ENCODE measurements at places on chromosomes 2 and 18.

DNA sequence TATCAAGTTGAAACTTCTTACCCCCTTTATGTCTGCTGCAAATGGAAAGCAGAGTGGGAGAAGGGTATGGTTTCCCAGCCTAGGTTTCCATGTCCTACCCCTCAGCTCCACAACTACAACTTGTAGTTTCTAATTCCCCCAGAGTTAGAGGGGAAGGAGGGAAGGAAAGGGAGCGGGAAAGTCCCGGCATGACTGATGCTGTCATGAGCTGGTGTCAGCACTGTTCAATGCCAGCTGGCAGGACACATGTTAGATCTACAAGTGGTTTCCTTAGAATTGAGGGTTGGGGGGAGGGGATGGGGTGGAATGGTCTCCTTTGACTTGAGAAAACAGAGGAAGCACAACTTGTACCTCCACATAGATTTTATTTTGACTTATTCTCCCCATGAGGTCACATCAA is 194.0 kb downstream of the MBD2 start:
- no peak for DNase-seq

- no peak for DNase-seq
These were observed 6.7 kb upstream of the TNFAIP6 start for GRCh38 chr2:151350579-151351195.

- DNase-seq, result no peak
These were observed 220.2 kb downstream of the HDAC4 start for GRCh38 chr2:239180526-239181073.

- no peak for DNase-seq
These were observed 70.1 kb downstream of the BOLA3 start for GRCh38 chr2:74077636-74078035.

DNA sequence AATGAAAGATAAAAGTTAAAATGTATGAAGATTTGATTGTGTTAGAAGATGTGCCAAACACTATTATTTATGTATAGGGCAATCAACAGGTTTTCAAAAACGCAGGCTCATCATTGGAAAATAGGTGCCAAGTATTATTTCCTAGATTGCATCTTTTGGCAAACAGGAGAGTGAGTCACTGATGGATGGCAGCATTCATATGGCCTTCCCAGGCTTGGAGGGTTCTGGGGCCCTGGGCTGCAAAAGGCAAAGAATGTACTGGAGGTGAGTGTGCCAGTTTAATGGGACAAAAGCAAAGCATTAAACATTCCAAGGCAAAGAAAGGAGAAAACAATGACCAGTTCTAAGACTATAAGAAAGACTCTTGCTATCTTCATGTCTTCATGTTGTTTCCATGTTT is 379.4 kb downstream of the RIT2 start:
- no peak for DNase-seq

GRCh38 chr2:205679410-205680009 is 2.8 kb upstream of the NRP2 start:
- no peak for DNase-seq

DNA sequence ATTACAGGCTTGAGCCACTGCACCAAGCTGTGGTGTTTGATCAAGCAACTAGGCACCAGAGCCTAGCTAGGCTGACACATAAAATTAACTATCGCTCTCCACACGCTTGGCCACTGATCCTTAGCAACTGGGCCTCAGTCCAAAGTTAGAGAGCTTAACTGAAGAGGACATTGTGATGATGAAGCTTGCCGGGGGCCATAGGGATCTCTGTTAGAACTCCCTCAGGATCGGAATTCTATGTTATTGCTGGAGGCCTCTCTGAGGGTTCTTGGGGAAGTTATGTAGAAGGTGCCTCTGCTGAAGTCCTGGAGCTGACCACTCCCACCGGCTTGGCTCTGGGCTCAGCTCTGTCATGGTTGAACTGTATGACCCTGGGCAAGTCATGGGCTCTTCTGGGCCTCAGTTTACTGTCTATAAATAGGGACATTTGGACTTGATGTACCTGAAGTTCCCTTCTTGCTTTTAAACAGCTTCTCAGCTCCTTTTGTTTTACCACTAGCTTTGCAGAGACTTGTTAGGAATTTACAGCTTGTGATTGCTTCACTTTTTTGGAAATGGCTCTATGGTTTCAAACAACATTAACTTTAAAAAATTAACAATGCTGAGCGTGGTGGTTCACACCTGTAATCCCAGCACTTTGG is 44.1 kb downstream of the GATA6 start:
- DNase-seq, result no peak

DNA sequence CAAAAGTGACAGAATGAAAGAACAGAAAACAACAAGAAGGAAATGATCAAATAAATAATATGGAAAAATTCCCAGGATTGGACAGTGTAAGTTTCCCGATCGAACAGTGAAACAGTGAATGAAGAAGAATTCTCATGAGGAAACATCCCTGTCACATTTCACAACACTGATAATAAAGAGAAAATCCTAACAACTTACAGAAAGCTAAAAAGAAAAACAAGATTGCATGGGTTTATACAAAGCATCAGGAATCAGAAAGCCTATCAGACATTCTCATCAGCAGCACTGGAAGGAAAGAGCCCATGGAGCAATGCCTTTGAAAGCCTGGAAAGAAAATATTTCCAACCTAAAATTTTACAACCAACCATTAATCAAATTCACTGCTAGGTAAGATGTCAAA is 9.9 kb upstream of the COL6A3 start:
- DNase-seq, result no peak

- DNase-seq, result no peak
These were observed 307.6 kb downstream of the RIT2 start for GRCh38 chr18:42807887-42808286.

GRCh38 chr2:12534646-12535263 is 182.0 kb upstream of the TRIB2 start:
- no peak for DNase-seq

DNA sequence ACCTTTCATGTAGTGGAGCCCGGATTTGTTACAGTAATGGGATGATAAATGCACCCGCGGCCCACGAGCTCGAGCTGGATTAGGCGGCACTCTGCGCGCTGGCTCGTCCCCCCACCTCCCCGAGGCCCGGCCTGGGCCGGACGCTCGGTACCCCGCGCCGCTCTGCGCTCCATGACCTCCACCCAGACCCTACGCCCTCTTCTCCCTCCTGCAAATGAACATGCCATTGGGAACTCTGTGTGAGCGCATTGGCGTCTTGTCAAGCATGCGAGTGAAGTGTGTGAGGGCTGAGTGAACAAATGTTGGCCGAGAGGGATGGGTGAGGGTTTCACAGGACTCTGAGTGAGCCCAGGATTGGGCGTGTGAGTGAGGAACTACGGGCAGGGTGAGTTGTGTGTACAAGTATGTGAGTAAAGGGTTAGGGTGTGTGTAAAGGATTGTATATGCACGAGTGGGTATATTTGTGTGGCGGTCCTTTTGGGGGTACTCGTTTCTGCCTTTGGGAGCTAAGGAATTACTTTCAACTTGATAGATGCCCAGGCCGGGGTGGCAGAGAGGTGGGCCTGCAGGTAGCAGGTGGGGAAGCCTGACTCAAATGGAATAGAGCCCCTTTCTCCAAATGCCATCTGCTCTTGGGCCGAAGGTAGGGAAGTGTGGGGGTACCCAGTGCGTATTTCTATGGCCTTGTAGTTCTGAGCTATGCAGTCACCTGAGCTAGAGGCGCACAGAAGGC is 2.9 kb upstream of the EN1 start:
- DNase-seq, result no peak

DNA sequence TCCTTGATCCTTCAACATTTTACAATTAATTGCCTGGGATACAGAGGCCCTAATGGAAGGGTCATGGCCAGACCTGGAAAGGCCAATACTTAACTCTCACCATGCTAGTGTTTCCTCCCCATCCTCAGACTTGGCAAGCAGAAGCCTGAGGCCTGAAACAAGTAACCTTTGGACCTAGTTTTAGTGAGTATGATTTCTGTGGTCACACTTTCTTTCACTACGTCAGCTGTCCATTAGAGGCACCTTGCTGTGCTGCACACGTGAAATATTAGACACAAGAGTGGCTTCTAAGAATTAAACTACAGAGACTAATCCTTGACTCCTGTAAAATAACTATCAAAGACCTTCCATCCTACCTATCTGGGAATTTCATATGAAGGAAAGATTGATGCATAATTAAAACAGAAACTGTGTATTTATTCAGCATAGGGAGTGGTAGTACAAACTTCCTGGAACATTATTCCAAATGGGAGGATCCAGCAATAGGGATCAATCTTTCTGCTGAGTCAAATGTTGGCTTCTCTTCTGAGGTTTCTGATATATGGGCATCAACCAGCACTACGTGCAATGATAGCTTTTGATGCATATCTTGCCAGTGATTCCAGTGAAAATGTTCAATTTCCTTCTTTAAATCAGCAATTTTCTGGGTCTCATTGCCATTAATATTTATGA is 249.7 kb downstream of the IKZF2 start:
- DNase-seq, result no peak

DNA sequence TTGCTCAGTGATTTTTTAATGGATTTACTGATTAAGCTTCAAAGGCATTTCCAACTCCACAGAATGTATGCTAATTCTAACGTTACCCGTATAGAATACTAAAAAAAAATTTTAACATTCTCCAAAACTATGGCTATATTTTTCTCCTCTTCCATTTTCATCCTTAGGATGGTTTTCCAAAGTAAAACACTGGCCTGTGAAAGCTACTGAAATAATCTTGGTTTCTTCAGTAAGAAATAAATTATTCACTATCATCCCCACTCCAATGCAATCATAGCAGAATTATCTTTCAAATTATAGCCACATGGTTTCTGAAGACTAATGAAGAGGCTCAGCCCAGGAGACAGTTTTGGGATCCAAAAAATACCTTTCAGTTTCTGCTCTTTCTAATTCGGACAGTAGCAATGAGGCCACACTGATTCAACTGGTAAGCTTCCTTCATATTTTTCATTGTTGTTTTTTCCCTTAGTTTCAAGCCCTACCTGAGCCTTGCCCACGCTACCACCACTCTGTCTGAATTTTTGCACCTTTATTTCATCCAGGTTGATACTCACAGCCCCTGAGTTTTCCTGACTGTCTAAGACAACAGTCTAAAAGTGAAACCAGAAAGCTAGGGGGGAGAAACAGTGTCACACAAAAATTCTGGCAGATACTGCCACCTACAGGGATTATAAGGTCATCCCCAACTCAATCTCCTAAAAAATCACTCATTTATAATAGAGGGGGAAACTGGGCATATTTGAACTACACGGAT is 887.9 kb downstream of the NRXN1 start:
- DNase-seq, result no peak

DNA sequence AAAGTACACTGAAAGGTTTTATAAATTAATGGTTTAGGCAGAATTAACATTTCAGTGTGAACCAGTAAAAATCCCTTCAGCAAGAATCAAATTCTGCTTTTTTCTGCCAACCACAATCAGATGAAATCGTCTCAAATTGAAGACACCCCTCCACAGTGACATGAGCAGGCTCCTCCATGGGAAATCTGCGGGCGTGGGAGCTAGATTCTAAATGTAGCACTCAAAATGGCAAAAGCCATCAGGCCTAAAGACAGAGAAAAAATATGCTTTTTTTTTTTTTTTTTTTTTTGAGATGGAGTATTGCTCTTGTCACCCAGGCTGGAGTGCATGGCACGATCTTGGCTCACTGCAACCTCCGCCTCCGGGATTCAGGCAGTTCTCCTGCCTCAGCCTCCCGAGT is 55.8 kb upstream of the MRPS9 start:
- no peak for DNase-seq

DNA sequence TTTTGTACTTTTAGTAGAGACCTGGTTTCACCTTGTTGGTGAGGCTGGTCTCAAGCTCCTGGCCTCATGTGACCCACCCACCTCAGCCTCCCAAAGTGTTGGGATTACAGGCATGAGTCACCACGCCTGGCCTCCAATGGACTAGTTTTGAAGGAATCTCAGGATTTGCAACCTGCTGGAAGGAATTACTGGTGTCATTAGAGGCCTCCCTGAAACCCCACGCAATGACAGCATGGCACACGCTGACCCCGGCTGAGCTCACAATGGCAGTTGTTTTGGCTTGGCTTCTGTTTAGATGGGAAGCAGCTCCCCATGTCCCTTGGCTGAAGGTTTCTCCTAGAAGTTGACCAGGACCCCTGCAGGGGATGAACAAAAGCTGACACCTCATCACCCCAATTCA is 23.1 kb upstream of the COPS8 start:
- no peak for DNase-seq

DNA sequence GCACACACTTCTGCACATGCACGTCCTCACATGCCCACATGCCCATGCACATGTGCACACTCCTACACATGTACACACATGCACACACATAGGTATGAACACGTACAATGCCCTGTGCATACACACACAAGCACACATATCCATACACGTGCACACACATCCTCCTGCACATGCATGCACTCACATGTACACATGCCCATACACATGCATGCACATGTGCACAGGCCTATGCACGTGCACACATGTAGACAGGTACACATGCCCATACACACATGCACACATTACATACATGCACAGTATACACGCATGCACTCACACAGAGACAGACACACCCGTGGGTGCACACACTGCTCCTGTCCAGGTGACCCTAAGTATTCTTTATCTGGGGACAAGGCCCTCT is 34.3 kb downstream of the GPC1 start:
- no peak for DNase-seq

- DNase-seq, result no peak
These were observed at the start of gene TUBB6 for GRCh38 chr18:12307701-12308385. Gene TUBB6, plus strand, starts transcription at chr18:12308241. Its CDS starts 52 bp downstream, at chr18:12308293.

DNA sequence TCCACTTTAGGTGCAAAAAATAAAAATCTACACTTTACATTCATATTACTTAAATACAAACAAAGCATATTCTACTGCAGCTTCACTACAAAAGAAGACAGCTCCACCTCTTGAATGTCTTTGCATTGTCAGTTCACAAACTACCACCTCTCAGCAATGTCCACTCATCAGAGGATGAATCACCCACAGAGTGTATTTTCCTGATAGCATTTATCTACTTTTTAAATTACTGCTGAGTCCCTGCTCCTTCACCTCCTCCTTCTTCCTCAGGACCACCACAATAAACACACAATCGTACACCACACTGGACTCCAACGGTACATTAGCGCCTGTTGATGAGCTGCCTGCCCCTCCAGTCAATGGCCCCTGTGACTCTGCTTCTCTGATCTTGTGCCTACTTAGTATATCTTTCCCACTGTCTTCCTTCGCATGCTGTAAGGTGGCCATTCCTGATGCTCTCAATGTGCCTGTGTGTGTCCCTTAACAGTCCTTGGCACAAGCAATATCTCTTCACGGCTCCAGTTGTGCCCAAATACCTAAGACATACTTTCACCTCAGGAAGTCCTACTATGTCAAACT is 120.9 kb downstream of the DHRS9 start:
- no peak for DNase-seq

- DNase-seq, result no peak
These were observed 36.8 kb downstream of the SPC25 start for GRCh38 chr2:168853471-168853870.

GRCh38 chr18:70293166-70293565 is 4.3 kb downstream of the SOCS6 start:
- no peak for DNase-seq

- no peak for DNase-seq
These were observed 88.0 kb downstream of the ACTR3 start for GRCh38 chr2:113977660-113978523.

GRCh38 chr18:27750923-27751322 is 426.0 kb downstream of the CDH2 start:
- no peak for DNase-seq

Measured in activated CD4-positive, alpha-beta T cell treated with anti-CD3 and anti-CD28 coated beads, Interleukin-2, amount 50 U/mL, for 1 hour (primary cell).